ENCODE measurements at places on chromosomes 5 and 9.

- no peak for DNase-seq
Observed at GRCh38 chr5:103444333-103445038, 118.1 kb downstream of the NUDT12 start.

DNA sequence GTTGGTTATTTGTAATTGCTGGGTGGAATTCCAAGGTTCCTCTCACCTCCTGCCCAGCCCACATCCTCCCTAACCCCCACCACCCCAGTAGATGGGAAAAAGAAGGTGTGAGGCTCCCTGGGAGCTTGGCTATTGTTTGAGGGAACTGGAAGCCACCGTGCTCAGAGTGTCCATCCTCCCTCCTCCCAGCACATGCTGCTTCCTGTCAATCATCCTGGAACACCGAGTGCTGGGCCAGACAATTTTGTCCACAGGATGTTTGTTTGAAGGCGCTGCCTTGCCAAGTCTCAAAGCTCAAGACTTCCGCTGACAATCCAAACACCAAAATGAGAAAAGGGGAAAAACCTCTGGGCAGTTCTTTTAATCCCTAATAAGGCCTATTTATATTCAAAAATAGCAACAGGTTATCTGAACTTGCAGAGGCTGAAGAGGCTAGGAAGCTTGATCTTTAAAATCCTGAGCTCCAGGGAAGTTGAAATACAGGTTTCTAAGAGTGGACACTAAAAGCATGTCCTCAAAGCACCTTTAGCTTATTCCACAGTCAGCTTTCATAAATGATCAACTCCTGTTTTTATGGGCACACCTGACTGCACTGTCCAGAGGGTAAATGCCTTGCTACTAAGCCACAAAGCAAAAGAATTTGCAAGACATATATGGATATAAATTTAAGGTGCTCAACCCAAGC, 286.7 kb downstream of the NFIB start:
- no peak for DNase-seq

DNA sequence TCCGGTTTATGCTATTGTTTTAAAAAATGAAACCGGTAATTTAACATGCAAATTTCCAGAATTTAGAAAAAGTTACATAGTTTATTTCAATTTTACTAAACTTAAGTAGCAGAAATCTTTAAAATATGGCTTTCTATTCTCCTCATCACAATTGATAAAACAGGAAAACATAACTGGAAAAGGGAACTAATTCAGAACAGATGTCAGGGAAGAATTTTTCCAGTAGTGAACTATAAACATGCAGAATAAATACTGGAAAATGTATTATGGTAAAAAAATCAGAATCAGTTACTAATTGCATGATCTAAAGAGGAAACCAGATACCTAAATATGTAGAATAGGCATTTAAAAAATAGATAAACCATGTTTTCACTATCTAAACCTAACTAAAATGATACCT, 7.3 kb upstream of the NR4A3 start:
- no peak for DNase-seq

GRCh38 chr5:69418554-69418953, 3.6 kb downstream of the MARVELD2 start:
- DNase-seq: no peak

DNA sequence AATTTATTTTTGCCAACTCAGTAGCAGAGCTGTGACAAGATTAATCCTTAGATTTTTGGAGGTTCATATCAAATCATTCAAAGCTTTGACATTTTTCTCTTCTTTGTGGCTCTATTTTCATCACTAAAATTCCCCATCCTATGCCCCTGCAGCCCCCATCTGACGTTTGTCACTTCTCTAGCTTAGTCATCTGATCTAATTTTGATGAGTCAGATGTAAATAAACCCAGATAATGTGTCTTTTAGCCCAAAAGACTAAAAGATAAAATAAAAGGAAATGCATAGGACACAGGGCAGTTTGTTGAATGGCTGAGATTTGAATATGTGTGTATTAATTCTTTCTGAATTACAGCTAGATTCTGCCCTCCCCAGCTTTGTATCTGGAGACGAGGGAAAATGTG, 897 bp upstream of the HSPB3 start:
- DNase-seq: no peak

- peak; percentile 2 for DNase-seq
Observed at GRCh38 chr5:118791926-118792734, 196.2 kb downstream of the DTWD2 start.

Measured in stimulated activated CD4-positive, alpha-beta T cell treated with anti-CD3 and anti-CD28 coated beads, Interleukin-2, amount 100 ng/mL, for 24 hours (primary cell).